ENCODE measurements at places on chromosomes 3 and 15.

DNA sequence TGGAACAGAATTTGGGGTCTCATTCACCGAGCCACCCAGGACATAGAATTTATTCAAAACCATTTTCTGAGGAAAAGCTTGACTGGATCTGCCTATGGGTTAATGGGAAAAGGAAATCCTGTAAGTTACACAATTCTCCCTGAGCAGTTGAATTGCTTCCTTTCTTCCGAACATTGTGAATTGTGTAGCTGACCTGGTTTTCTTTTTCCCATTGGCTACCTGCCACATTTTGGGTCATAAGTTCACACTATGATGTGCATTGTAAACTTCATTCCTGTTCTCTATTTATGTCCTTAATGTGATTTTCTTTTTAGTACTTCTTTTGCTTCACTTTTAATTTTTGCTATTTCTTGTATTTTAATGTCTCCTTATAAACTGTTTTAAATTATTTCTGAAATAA lies 386.0 kb upstream of the LRRC3B start:
- peak; percentile 58 for DNase-seq

DNA sequence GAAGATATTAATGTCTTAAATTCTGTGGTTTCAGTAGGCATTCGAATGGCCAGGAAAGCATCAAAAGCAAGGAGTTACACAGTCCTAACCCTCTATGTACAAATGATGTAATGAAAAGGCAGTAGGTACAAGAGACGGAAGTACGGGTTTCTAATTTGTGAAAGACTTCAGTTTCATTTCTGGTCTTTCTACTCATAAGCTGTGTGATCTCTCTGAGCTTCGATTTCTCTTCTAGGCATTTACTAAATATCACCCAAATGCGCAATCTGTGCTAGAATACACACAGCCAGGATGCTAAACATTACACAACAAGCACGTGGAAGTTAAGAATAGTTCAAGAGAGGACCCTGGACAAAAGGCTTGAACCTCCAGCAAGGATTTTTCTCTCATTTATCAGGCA lies 17.9 kb upstream of the STIMATE start:
- DNase-seq = no peak

- peak; percentile 16 for DNase-seq
Measured at GRCh38 chr3:31960793-31961431, 20.1 kb downstream of the OSBPL10 start.

DNA sequence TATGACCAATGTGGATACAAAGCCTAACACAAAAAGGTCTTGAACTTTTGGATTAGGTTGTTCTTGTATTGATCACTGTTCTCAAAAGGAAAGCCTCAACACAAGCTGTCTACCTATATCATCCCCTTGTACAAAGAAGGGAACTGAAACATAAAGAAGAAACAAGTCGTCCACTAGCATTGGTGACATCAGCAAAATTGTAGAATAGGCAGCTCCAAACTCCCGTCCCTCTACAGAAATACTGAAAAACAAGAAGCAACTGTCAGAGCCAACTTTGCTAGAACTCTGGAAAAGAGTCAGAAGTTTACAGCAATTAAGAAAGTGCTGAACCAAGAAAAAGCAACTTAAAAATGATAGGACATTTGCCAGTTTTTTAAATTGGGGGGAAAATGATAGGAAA lies 7.5 kb upstream of the NR1I2 start:
- no peak for DNase-seq

- no peak for DNase-seq
Measured at GRCh38 chr3:106065831-106066230, 197.0 kb upstream of the CBLB start.

GRCh38 chr15:88256279-88257230 lies at the start of gene NTRK3:
Gene NTRK3, minus strand, starts transcription at chr15:88256739. Its CDS starts 586 bp downstream, at chr15:88256153.
- DNase-seq = no peak

- no peak for DNase-seq
Measured at GRCh38 chr3:148816427-148816826, 11.2 kb upstream of the CPB1 start.

DNA sequence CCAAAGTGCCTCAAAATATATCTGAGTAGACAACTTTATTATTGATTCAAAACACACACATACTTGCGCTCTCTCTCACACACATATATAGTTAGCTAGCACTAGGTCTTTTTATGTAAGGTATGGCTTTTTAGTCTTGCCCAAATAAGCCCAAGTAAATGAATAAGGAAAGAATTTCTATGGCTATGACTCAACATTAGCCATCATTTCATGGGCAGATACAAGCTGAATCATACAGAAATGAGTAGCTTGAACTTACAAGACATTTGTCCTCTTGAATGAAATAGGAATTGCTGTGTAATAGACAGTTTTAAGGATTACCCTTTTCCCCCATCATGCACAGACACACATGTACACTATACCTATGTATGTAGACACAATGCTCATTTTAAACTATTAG lies 4.9 kb downstream of the CADPS start:
- DNase-seq = no peak

DNA sequence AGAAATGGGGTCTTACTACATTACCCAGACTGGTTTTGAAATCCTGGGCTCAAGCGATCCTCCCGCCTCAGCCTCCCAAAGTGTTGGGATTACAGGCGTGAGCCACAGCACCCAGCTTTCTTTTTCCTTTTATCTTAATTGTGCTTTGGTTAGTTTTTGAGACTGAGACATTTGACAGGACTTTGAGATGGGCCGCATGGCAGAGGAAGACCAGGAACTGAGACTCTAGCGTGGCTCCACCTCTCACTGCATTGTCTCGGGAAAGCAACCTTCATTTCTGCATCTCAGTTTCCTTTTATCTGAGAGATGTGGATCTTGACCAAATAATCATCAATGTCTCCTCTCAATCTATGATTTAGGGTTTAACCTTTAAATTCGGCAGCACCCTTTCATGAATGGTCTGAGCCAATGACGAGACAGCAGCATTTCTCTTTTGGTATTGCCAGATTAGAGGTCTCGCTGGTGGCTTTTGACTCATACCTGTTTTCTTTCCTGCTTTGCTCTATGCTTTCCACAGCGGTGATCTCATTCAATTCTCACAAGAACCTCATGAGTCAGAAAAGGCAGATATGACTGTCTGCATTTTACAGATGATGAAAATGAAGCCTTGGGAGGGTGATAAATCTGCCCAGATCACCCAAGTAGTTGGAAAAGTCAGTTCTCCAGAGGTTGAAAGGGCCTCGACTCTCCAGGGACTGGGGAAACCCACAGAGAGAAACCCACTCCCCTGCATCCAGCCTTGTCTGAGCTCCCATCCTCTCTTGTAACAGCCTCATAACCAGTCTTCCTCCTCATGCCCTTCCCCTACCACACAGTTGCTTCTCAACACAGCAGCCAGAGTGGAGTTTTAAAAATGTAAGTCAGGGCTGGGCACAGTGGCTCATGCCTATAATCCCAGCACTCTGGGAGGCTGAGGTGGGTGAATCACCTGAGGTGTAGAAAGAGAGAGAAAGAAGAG lies 84.8 kb upstream of the FOXB1 start:
- peak; percentile 34 for DNase-seq

DNA sequence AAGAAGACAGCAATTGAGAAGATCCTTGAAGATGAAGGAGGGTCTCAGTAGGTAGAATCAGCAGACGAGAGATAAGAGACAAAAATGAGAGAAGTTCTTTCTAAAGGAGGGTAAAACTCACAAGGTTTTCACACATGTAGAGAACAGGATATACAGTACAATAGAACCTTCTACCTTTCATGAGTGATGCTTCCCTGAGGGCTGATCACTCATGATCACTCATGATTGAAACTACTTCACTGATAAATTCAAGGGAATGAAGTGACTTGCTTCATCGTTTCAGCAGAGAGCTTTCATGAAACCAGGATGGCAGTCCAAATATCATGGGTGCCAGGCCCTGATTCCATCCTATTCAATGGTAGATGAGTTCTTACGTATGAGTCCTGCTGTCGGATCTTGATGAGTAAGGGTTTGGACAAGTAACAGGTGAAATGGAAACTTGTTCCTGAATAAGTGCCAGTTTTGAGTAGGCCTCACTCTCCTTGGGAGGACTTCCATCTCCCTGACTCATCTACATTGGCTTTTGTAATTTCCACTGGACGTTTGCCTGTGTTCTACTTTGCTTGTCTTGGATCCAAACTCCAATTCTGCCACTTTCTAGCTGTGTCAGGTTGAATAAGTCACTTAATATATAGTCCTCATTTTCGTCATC lies 9.6 kb upstream of the CLDN16 start:
- DNase-seq = no peak

DNA sequence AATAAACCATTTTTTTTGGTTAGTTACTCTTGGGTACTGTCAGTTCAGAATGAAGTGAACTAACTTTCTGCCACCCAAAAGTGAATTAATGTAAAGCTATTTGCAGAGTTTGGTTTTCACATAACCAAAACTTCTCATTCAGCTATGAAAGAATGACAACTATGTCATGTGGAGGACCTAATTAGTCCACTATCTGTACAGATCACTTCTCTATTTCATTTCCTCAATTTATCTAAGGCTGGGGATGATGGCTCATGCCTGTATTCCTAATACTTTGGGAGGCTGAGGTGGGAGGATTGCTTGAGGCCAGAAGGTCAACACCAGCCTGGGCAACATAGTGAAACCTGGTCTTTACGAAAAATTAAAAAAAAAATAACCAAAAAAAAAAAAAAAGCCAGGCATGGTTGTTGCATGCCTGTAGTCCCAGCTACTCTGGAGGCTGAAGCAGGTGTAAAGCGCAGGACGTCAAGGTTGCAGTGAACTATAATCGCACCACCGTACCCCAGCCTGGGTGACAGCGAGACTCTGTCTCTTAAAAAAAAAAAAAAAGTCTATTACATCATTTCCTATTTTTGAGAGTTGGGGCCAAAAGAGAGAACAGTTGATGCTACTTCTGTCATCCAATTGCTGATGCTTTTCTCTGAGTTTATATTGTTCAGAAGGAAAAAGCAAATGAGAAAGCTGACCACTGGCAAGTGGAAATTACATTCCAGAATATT lies 8.7 kb downstream of the HYPK start:
- no peak for DNase-seq

- no peak for DNase-seq
Measured at GRCh38 chr3:73812054-73812453, 187.3 kb upstream of the PDZRN3 start.

- DNase-seq = no peak
Measured at GRCh38 chr3:194161131-194162045, 25.4 kb downstream of the HES1 start.

DNA sequence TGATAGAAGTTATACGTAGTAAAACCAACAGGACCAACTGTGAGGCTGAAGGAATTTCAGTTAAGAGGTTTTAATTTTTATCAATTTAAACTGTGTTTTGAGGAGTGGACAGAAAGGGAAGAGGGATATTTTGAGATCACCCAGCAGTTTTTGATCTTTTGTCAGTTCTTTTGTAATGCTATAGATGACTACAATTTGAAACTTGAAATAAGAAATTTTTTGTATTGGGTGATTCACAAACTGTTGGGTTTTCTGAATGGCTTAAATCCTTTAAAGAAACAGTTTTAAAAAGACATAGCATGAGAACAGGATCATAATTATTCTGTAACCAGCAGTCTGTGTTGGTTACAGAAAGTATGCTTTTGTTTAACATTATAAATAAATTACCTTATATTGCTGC lies 67.4 kb downstream of the TCF12 start:
- DNase-seq = no peak
